Calu3 (cell line): ENCODE measurements at places on chromosomes 4 and X. TPM values are rescaled to one million over a fixed set of nuclear protein-coding genes. Genes with fewer than 3 reads are reported as not detected.

DNA sequence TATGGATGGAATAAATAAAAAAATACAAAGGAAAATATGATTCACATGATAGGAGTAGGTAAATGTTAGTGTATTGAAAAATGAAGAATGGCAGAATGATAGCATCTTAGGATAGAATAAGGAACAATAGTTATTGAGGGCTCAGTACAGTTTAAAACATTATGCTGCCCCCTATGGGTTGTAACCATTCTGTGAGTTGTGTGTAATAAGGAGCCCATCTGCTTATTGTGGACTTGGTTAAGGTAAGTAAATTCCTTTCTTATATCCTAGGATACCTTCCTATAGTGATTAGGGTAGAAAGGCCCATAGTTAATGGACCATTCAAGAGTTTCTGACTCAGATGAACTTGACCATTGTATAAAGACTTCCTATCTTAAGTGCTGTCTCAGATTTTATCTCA is 195.8 kb downstream of the PDHA2 start:
- DNase-seq, result peak; percentile 2

DNA sequence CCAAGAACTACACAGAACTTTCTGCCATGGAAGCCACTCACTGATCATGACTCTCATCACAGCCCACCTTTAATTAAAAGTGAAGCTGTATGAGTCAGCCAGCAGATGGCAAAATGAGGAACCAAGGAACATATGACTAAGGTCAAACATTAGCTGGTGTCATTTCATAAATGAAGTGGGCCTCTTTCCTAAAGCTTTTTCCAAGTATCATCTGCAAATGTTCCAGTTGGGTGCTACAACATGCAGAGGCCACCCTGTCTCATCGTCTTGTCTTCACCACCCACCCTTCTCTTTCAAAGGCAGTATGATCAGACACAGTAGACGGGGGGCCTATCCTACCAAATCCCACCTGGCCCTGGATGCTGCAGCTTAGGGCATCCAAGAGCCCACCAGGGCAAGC is 9.2 kb upstream of the EOLA1 start:
- DNase-seq, result no peak

GRCh38 chr4:16297003-16297402 is 70.7 kb upstream of the TAPT1 start:
- DNase-seq, result no peak

GRCh38 chr4:182400790-182401189 is 157.6 kb downstream of the TENM3 start:
- no peak for DNase-seq

DNA sequence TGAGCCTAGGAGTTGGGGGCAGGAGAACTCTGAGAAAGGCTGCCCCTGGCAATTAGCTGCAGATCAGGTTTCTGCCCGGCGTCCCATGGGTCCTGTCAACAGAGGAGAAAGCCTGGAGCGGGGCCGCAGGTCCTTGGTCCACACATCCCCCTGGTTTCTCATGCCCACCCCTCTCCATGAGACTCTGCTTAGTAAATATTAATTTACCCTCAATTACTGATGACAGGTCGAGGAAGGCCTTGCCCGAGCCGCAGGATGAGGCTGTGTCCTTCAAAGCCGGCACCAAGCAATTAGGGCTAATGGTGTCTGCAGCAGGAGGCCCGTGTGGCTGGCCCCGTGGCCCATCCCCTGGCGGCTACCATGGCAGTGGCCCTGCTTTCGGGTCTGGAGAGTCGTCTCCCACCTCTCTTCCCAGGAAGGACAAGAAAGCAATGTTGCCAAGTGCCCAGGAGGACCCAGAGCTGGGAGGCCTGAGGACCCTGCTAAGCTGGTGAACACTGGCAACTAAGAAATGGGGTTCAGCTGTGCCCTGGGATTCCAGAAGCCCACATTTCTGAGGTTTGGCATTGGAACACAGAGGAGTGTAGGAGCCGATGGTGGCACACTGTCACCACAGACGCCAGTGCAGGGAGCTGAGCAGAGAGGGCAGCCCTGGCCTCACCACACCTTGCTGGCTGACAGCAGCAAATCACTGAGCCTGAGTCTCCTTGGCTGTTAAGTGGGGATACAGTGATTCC is 114.6 kb downstream of the CPZ start:
- DNase-seq, result no peak

GRCh38 chrX:114338870-114339269 is 245.0 kb upstream of the HTR2C start:
- no peak for DNase-seq

LRIT3 gene
- 0.09 and 0.22 TPM in 2 replicates for total RNA-seq

- DNase-seq, result no peak
Measured at GRCh38 chr4:111986095-111986494, 159.2 kb upstream of the FAM241A start.

DNA sequence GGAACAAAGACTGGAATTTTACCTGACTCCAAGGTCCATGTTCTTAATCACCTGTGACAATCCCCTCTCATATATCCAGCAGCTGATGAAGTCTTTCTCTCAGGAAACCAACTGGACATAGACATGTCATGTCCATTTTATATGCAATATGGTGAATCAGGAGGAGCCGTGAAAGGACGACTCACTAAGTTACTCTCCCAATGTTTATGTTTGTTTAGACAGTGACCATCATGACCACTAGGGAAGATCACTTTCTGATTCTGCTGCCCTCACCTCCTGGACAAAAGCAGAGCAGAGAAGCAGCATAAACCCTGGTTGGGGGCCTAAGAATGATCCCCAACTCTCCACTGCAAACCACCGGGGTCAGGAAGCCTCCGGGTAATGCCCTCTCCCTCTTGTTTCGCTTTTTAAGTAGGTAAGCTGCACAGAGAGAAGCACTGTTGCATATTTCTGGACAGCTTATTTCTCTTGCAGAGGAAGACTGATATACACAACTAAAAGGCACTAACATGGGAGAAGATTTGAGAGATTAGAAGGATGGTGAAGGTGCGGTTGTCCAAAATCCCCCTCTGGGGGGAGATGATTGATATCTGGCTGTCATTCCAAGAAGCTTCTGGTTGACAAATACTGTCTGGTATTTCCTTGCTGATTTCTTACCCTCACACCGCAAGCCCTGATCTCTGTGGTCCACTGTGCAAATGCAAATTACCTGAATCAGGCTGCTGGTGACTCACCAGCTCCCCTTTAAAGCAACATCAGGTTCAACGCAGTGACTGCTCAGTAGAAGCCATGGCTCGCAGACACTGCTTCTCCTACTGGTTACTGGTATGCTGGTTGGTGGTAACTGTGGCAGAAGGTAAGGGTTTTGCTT is at the start of gene ODAPH:
TSS of gene ODAPH (plus strand) at position 773 of the 871 bp plus-strand sequence. CDS start at position 790, 17 bp downstream.
- peak; percentile 36 for DNase-seq

CORIN gene
- 0.07 TPM in 1 of 2 replicates, not detected in the other for total RNA-seq

GRCh38 chrX:97123001-97123400 is 239.3 kb downstream of the RPA4 start:
- no peak for DNase-seq

GRCh38 chr4:35252866-35253265 is 991.4 kb downstream of the ARAP2 start:
- no peak for DNase-seq

- DNase-seq, result no peak
Measured at GRCh38 chr4:38111717-38112116, 151.5 kb downstream of the PTTG2 start.

- DNase-seq, result no peak
Measured at GRCh38 chrX:81875800-81876199, 673.9 kb downstream of the SH3BGRL start.

DUSP21 gene
- not detected in 2 replicates for total RNA-seq

RCHY1 gene
- total RNA-seq, result 12.5 and 12.9 TPM in 2 replicates

- no peak for DNase-seq
Measured at GRCh38 chrX:102580891-102581290, 18.4 kb upstream of the ARMCX5 start.

GRCh38 chrX:21800344-21800770 is 39.1 kb upstream of the MBTPS2 start:
- no peak for DNase-seq

DNA sequence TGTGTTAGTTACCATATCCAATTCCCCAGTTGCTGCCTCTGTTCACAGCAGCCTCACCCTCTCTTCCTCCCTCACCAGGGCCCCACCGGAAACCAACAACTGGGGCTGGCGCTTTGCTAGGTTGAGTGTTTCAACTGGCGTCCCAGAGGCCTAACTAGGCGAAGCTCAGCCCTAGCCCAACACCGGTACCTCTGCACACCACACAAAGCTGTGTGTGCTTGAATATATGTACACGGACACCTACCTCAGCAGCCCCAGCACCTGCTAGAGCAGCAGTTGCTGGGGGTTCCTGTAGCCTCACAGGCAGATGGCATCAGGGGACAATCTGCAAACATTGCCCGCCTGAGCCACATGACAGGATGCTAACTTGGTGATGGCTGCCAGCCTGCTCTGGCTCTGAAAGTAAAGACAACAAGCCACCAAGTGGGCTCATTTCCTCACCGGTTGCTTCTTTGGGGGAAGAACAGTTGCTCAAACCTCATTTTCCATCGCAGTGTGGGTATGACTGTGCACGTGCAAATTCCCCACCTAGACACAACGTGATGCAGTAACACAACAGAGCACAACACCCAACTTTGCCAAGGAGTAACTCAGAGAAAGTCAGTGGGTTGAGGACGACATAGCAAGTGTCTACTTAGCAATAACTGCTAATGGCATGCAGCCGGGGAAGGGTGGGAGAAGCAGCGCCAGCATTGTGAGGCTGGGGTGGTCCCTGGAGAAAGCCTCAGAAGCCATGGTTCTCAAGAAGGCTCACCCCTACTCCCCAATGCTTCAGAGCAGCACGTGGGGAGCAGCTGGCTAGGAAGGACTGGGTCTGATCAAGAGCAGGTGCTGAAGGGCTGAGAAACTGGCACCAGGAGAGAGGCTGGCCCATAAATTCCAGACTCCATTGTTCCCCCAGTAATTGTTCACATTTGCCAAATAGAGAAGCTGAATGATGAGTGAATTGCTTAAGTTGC is 139.5 kb downstream of the SH3KBP1 start:
- no peak for DNase-seq

DNA sequence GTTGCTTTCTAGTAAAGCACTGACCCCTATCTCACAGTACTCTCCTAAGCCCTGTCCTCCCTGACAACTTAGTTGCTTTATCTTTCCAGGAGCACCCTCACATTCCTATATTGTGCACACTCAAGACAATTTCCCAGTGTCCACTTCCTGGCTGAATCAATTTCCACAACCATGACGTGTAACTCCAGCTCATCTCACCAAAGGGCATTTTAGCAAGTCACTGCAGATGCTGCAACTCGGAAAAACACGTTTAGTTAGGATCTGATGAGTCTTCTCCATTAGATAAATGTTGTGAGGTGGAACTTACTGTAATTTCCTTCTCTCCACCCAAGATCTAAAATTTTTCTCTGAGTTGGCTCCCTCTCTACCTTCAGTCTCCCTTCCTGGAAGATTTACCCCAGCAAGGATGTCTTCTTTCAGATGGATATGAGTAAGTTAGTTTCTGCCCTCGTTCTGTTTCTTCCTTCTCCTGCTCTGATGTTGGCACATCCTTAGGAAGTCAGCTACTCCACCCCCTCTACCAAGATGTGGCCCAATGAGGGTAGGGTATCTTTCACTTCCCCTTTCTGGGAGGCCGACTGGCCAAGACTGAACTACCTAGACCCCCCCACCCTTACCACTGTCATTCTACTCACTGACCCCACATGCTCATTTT is 28.8 kb upstream of the IL13RA1 start:
- DNase-seq, result no peak

DNA sequence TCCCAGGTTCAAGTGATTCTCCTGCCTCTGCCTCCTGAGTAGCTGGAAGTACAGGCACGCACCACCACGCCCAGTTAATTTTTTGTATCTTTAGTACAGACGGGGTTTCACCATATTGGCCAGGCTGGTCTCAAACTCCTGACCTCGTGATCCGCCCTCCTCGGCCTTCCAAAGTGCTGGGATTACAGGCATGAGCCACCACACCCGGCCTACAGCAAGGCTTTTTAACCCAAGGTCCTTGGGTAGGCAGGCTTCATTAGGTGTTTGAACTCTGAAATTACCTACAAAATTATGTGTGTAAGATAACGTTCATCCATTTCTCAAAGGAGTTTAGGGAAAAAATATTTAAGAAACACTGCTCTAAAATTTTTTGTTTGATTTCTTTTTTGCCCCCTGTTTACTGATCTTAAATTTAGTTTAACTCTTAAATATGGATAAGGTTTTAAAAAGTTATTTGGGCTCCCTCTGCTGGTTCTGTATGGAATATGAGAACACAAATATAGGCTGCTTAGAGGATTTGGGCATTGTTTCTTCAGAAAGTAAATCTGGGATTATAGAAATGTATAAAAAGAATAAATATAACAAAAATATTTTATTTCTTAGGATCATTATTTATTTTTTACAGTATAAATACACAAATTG is 92.8 kb downstream of the CBR4 start:
- no peak for DNase-seq

DNA sequence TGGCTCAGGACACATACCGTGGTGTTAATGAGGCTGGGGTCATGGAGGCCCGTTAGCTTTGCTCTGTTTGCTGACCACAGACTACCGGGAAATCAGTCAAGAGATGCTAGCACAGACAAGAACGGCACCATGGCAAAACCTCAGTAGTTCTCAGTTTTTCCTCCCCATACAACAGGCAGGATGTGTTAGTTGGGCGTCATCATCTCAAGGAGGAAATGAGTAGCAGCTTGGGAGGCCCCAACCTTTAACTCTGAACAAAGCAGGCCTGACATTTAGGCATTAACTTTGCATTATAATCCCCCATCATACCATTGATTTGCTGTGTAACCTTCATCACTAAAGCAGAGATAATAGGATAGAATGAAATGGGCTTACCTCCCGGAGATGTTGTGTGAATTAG is 714.2 kb downstream of the RPA4 start:
- no peak for DNase-seq

DNA sequence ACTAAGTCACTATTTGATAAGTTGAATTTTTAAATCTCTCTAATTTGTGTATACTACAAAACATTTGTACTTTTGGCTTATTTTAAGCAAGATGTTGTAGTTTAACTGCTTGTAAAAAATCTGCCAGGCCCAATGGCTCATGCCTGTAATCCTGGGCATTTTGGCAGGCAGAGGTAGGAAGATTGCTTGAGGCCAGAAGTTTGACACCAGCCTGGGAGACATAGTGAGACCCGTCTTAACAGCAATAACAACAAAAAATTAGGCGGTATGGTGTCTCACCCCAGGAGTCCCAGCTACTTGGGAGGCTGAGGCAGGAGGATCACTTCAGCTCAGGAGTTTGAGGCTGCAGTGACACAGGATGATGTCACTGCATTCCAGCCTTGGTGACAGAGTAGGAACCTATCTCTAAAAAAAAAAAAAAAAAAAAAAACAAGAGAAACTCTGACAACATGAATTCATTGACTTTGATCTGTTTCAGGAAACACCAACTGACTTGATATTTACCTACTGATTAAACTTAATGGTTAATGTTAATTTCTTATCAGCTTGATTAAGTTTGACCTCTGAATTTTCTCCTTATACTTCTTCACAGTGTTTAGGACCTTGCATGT is 8.9 kb downstream of the FHIP1A start:
- peak; percentile 10 for DNase-seq

HTN1 gene
- not detected in 2 replicates for total RNA-seq

DNA sequence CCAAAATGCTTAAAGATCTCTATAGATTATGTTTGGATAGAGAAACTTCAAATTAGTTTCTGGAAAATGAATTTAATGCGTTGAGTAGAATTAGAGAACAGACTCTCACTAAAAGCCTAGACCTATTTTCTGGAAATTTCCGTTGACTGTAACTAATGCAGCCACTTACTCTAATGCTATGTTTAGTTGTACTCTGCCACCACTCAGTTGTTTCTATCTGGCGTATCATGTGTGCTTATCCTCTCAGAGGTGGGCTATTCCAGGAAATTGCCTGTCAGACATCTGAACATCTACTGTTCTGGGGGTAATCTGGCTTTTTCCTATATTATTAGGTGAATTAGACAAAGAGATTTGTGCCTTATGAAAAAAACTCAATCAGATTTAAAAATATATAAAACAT is 347.1 kb upstream of the FSTL5 start:
- DNase-seq, result no peak
